ENCODE measurements at places on chromosomes 12 and 14.

- no peak for DNase-seq
Measured at GRCh38 chr12:96120359-96121100, 73.6 kb upstream of the ELK3 start.

DNA sequence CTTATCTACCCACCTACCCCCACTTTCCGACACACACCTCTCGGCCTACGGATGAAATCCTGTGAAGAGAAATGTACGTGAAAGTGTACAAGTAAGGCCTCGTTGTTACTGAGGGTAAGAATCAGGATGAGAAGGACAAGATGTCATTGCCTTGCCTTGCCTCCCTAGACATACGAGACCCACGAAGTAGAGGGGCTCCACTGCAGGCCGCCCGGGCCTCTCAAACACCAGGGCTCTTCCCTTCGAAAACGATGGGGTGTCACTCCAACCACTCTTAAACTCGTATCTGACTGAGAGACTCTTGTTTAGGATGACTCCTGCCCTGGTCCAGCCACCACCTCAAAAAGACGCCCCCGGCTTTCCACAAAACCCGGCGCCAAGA, 498 bp downstream of the RACGAP1 start:
- peak; percentile 30 for DNase-seq

DNA sequence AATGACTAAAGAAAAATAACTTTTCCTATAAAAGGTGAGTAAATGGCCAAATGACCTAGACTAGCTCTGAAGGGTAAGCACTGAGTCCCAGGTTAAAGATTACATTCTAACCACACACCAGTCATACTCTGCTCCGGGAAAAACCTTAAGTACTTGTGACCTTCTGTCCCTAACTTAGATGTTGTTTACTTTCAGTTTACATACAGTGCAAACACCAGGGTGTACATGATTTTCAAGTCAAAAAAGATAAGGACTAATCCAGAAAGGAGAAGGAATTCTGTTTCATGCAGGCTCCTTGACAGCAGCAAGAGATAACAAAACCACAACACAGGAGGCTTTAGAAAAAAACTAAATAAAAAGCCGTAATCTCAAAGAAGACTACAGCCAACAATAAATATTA, 174.2 kb downstream of the PPM1H start:
- no peak for DNase-seq

DNA sequence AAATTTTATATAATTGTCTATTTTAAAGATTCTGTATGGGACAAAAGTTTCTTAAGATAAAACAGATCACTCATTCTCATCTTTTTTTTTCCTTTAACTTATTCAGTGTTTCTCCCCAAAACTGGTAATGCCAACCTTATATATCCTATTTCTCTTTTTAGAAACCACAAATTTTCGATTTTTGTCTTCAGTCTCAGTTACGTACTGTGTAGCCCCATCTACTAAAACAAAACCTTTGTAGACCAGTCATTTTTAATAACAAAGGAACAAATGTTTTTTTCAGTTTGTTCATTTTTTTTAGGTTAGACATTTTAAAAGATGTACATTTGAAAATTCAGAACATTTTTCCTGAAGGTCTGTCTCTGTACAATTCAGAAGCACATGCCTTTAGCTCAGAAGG, 18.2 kb downstream of the PNMA1 start:
- DNase-seq, result no peak

GRCh38 chr12:99054601-99055128, 409.6 kb downstream of the APAF1 start:
- no peak for DNase-seq

DNA sequence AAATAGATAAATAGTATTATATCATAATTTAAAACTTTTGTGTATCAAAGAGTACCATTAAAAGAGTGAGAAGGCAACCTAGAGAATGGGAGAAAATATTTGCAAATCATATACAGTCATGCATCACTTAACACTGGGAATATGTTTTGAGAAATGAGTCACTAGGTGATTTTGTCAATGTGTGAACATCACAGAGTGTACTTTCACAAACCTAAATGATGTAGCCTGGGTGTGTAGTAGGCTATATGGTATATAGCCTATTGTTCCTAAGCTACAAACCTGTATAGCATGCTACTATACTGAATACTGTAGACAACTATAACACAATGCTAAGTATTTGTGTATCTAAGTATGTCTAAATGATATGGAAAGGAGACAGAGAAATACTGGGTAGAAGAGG, 48.0 kb upstream of the ARID2 start:
- DNase-seq, result no peak

GRCh38 chr12:101875162-101875561, 2.2 kb upstream of the DRAM1 start:
- no peak for DNase-seq
